Chondrocyte (in vitro differentiated cells): ENCODE measurements at places on chromosomes 11 and 22. TPM values are rescaled to one million over a fixed set of nuclear protein-coding genes. Genes with fewer than 3 reads are reported as not detected.

The TBX10 gene
- total RNA-seq: not detected in 3 replicates

DNA sequence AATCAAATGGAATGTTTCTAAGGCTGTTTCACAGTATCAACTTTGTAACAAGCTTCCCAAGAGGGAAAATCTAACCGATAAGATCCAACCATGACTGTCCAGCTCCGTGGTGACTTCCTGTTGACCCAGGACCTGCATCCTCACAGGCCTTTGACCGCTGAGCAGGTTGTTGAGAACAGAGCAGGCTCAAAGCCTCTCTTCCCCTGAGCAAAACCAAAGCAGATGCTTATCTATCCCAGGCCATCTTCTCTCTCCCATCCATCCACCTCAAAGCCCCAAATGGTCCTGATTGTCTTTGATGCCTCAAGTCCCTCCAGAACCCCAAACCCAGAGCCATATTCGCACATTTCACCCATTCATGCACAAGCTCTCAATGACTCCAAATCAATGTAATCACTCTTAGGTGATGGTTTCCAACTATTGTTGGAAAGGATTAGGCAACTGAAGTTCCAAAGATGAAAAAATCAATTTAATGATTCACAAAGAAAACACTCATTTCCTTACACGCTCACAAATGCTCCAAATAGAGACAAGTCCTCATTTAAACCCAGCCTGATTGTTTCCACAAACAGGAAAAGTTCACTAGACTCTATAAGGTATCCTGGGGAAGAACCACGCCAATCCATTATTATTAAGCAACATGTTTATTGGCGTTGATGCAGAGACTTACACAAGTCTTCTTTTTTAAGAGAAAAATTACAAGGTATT, 48.7 kb downstream of the C11orf58 start:
- no peak for DNase-seq

The USH1C gene
- 0.72 to 0.92 TPM in 2 of 3 replicates, not detected in the other for total RNA-seq

GRCh38 chr11:44095506-44096359, at the start of gene EXT2:
EXT2 (plus strand) TSS chr11:44095678; CDS start chr11:44107713, 12,035 bp downstream.
- DNase-seq: peak; percentile 96

DNA sequence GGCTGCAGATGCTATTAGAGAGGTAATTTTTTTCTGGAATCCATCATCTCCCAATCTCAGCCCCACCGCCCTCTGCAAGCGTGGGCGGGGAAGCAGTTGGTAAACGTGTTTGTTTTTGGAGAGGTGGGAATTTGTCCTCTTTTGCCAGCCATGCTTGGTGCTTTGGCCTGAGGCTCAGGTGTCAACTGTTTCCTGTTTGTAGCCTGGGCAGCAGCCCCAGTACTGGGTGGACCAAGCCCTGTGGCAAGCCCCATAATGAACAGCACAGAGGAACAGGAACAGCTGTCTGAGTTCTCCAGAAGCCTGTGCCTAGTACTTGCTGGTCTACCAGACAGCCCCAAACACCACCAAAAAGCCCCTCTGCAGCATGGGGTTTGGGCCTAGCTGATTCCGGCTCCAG, 39.6 kb downstream of the POU2F3 start:
- DNase-seq: no peak

- DNase-seq: no peak
Measured at GRCh38 chr11:11982975-11983374, 25.5 kb downstream of the DKK3 start.

- no peak for DNase-seq
Measured at GRCh38 chr11:1483445-1483961, 3.1 kb downstream of the MOB2 start.

The SYT8 gene
- 7.1 to 20.4 TPM (median 7.3 TPM) in 3 replicates for total RNA-seq

GRCh38 chr11:12232817-12233601, 122.6 kb downstream of the MICAL2 start:
- no peak for DNase-seq

- DNase-seq: no peak
Measured at GRCh38 chr11:105189581-105189980, 50.0 kb upstream of the CARD18 start.

DNA sequence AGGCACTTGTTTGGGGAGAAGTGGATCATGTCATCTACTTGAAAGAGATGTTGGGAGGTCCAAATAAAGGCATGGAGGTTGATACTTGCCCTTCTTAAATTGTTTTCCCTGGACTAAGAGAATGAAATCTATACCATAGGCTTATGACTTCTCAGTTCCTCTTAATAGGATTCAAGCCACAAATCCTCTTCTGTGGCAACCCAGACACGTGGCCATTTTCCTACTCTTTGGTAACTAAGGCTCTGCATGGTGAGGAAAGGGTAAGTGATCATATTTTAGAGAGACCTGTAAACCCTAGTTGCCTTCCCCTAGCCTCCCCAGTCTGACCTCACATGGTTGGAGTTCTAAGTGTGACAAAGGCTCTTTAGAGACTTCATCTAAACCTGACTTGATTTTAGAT, 72.9 kb upstream of the CD44 start:
- no peak for DNase-seq

- DNase-seq: no peak
Measured at GRCh38 chr22:19513823-19514222, 10.4 kb downstream of the CLDN5 start.

DNA sequence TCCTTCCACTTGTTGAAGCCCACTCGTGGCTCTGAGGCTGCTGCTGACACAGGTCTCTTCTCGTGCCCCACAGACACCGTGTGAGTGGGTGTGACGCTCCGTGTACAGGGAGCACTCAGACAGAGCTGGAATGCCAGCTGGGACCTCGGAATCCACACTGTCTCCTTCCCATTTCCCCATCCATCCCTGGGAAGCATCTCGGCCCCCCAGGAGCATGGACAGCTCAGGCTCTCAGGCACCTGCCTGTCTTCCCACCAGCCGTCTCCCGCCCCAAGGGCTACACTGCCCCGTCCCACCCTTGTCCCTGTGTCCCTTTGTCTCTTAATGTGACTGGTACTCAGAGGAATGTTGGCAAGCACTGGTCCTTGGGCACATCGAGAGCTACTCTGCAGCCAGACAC, 63.8 kb downstream of the ARHGAP8 start:
- no peak for DNase-seq

GRCh38 chr22:39174498-39175352, 22.2 kb upstream of the CBX7 start:
- DNase-seq: peak; percentile 88

The IMMP1L gene
- 17.0 to 18.0 TPM (median 17.8 TPM) in 3 replicates for total RNA-seq

DNA sequence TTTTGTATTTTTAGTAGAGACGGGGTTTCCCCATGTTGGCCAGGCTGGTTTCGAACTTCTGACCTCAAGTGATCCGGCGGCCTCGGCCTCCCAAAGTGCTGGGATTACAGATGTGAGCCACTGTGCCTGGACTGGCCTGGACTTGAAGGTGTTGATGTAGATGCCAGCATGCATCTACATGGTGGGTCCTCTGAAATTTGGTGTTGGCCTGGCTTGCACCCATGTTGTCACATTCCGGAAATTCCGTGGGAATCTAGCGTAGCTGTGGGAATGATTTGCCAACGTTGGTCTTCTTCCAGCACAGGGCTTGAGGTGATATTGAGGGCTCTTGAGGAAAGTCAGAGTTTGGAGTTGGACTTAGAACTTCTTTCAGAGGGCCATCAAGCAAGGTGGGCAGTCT, 6.5 kb downstream of the PACS1 start:
- DNase-seq: no peak

GRCh38 chr11:9636691-9637090, 27.2 kb upstream of the SWAP70 start:
- DNase-seq: no peak

- DNase-seq: no peak
Measured at GRCh38 chr22:32206774-32207758, 2.2 kb upstream of the RFPL2 start.

The HPS4 gene
- 26.9 to 29.7 TPM (median 28.2 TPM) in 3 replicates for total RNA-seq

DNA sequence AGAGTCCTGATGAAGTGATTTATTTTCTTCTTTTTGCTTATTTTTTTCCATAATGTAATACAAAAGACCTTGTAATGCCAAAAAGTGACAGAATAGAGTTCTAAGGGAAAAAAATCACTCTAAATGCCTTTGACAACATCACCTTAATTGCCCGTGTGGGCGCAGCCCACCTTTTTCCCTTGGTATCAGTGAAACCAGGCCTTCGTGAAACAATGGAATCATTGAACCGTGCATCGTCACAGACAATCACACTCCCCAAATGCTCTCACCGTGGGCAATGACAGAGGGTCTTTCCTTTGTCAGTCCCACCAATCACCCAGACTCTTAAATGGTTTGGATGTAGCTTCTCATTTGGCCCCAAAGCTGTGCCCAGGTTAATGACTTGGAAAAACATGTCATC, 9.6 kb upstream of the SLC6A5 start:
- no peak for DNase-seq

- DNase-seq: no peak
Measured at GRCh38 chr11:116901211-116901610, 63.8 kb upstream of the APOA1 start.

The NXPE4 gene
- not detected in 3 replicates for total RNA-seq

DNA sequence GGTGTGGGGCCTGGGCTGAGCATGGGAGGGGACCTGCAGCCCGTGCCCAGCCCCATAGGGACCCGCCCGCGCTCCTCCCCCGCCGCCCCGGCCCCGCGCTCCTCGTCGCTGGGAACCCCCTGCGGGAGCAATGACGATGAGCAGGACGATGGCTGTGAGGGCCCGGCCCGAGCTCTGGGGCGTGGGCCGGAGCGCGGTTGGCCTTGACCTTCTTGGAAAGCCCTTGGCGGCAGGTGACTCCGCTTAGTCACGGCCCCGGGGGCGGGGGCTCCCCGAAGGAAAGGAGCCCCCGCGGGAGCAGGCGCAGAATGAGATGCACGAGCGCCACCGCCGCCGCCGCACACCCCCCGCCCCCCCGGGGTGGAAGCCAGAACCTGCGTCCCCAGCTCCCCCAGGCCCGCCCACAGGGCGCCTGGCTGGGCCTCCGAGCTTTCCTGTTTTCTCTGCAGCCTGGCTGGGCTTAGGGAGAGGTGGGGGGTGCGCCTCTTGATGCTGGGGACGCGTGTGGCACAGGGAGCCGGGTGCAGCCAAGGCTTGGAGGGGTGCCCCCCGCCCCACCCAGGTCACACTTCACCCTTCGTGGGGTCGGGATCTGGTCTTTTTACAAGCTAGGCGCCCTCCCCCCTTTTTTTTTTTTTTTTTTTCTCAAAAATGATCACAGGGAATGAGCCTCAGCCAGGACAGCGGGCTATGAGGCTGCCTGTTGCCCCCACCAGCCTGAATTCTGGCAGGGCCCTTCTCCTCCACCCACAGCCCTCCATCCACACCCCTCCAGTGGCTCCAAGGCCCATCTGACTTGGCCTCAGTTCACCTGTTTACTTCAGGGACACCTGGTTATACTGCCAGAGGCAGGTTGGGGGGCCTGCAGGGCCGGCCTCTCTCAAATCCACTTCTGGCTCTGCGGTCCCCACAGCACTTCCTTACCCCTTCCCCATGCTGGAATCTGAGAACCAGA, 17.9 kb downstream of the CRELD2 start:
- DNase-seq: no peak

- no peak for DNase-seq
Measured at GRCh38 chr11:81874635-81875034, 859.0 kb downstream of the FAM181B start.

GRCh38 chr11:16863389-16863788, 124.9 kb downstream of the C11orf58 start:
- no peak for DNase-seq

DNA sequence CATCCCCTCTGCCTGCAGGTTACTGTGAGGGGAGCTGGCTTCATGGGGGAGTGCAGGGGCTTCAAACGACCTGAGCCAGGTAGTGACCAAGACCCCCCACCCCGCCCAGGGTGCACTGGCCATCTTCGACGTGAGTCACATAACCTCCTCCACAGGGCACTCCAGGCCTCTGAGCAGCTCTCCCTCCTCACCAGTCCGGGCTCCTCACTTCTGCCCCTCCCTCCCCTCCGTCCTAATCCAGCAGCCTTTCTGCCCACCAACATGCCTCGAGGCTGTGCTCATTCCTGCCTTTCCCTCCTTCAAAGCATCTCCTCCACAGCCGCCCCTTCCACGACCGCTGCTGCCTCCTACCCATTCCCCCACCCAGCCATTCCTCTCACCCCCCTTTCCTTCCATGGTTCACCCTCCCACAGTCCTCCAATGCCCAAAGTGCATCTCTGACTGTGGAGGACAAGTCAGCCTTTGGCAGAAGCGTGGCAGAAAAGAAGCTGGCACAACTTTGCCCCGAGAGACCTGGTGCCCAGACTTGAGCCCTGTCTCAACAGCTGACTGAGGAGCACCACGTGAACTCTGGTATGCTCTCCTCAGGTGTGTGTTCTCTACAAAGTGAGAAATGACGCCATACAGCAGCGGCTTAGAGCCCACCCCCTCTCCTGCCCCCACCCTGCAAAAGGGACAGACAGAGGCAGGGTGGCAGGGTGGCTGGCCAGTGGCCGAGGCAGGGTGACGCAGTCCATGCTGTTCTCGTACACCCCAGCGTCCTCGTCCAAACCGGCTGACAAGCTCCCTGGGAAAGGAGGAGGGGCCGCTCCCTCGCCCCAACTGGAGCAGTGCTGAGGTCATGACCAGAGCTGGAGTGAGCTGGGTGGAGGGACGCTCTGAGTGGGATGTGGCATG, 30.4 kb downstream of the OPCML start:
- DNase-seq: no peak

DNA sequence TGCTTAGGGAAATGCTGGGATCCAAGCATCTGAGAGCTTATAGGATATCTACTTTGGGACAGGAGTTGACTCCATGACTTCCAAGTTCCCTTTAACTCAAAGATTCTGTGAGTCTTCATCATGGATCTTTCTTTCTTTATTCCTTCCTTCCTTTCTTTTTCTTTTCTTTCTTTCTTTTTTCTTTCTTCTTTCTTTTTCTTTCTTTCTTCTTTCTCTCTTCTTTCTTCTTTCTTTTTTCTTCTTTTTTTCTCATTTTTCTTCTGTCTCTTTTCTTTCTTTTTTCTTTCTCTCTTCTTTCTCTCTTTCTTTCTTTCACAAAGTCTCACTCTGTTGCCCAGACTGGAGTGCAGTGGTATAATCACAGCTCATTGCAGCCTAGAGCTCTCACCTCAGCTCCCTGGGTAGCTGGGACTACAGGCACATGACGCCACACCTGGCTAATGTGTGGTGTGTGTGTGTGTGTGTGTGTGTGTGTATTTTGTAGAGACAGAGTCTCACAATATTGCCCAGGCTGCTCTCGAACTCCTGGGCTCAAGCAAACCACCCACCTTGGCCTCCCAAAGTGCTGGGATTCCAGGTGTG, 5.4 kb upstream of the MICAL3 start:
- no peak for DNase-seq

- no peak for DNase-seq
Measured at GRCh38 chr11:41177791-41178190, 281.7 kb downstream of the LRRC4C start.

- DNase-seq: no peak
Measured at GRCh38 chr11:102868339-102868738, 6.4 kb downstream of the MMP12 start.

- no peak for DNase-seq
Measured at GRCh38 chr22:46806794-46807193, 44.3 kb downstream of the TBC1D22A start.

The GUCD1 gene
- 77.3 to 84.7 TPM (median 77.9 TPM) in 3 replicates for total RNA-seq

DNA sequence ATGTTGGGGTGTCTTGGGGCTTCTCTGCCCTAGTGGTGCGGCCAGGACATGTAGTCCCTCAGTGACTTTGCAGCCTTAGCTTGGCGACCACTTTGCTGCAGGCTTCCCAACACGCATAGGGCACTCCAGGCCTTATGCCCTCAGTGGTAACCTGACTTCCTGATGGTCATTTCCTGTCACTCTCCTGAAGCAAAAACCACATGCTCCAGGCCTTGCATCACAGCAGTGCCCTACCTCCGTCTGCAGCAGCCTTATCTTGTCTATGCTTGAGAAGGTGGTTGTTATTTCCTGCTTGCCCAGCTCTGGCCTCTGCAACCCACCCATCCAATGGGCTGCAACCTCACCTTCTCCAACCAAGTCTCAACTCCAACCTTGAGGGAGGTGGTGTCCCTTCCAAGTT, 33.4 kb upstream of the PISD start:
- no peak for DNase-seq
